ENCODE measurements at places on chromosomes 7 and 10.

DNA sequence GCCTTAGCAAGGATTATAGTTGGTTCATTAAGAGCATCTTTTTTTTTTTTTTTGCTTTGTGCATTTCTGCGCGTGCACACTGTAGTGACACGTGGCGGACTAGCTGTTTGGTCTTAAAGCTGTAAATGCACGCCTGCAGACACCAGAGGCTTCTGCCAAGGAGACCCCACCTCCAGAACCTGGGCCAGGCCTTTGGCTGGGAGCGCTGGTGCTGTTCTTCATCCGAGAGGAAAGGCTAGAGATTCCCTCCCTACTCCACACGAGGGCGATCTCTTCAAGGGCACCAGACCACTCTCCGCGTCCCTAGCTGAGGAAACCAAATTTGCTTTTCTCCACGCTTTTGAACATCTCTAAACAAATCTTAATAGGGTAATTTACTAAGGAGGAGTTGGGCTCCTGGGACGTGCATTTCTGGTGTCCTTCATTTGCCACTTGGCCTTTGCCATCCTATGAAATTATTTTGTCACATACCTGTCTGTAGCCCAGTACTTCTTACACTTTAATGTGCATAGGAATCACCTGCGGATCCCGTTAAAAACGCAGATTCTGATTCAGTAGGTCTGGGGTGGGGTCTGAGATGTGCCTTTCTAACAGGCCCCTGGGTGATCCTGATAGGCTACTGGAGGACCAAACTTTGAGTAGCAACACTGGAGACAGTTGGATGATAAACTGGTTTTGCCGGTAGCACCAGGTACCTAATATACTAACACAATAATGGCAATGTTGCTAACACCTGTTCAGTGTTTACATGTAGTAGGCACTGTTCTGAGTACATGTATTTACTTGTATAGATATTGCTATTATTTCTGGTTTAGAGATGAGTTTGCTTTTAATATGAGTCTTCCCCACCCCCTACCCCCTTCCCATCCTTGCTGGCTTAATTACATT is 1.3 kb upstream of the SLC26A5 start:
- no peak for DNase-seq

DNA sequence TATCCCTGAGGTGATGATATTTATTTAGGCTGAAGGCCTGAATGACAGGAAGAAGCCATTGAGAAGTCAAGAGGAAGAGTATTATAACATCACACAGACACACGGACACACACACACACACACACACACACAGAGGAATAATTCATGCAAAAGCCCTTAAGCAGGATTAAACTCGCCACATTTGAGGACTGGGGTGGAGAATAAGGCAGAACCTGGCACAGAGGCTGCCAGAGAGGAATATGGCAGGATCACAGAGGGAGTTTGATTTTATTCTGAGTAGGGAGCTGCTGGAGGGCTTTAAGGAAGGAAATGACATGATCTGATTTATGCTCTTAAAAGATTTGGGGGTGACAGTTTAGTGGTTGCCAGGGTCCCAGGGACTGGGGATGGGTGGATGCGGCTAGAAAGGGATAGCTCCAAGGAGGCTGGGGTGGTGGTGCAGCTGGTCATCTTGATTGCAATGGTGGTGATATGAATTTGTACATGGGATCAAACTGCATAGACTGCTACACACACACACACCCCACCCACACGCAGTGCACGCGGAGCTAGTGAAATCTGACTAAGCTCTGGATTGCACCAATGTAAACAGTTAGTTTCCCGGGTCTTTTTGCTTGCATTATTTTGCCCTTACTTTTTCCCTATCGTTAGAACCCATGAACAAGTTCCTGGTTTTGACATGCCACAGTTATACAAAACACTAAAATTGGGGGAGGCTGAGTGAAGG is 11.2 kb downstream of the SMURF1 start:
- DNase-seq = no peak

GRCh38 chr10:72068901-72069446 is 19.4 kb downstream of the SPOCK2 start:
- no peak for DNase-seq

- DNase-seq = no peak
These were observed 83.7 kb upstream of the EFCAB10 start for GRCh38 chr7:105664816-105665525.

- no peak for DNase-seq
These were observed 79.3 kb upstream of the ZNF479 start for GRCh38 chr7:57211428-57212100.

GRCh38 chr10:17780727-17781126 is 28.4 kb upstream of the MRC1 start:
- no peak for DNase-seq

GRCh38 chr10:4656576-4657194 is 169.3 kb upstream of the AKR1E2 start:
- DNase-seq = no peak

DNA sequence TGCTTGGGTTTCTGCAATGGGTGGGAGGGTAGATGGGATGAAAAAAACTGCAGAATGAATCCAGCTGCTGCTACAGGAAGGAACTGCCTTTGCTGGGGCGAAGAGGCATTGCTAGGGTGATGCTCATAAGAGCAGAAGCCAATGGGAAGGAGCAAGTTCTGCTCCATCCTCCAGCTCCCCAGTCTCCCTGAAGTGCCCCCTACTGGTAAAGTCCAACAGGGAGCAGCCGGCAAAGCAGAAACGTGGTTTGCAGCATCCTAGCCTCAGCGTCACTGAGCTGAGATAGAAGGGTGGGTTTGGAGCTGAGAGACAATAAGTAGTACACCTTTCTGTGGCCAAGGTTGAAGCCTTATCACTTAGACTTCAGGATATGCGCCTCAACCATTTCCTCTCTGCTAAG is 220.5 kb downstream of the CCSER2 start:
- DNase-seq = no peak

DNA sequence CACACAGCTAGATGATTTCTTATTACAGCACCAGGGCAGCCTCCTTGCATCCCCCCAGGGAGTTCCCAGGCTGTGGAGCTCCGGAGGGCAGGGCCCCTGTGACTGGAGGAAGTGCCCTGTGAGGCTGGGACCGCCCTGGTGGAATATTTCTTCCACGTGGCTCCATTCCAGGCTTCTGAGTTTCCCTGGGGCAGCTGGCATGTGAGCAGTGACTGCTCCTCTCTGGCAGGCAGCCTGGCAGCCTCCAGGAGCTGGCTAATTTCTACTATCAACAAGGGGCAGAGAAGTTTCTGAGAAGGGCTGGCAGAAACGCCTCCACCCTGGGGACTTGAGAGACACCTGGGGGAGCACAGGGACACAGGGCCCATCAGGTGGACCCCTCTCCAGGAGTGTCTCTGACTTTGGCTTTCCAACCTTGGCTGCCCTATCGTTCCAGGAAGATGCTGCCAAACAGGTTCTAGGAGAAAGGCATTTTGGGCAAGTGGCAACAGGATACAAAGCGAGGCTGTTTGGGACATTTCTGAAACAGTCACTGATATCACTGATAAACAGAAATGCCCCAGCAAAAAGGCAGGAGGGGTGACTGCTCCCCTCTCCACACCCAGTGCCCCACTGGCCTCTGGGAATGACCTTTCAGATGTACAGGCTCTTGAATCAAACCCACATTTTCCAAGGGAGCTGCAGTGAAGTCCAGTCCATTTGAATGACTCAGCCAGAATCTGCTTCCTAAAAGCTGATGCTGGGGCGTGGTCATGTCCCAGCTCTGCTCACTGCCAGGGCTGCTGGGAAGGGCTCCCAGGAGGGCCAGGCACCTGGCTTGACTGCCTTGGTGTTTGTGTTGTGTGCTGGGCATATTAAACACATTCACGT is 16.1 kb downstream of the MYOF start:
- DNase-seq = no peak
